ENCODE measurements at places on chromosomes 7 and 10. TPM values are rescaled to one million over a fixed set of nuclear protein-coding genes. Genes with fewer than 3 reads are reported as not detected.

Gene WNT2
- 0.41 TPM for total RNA-seq

Gene INSIG1
- total RNA-seq: 53.1 TPM

Gene AGMO
- total RNA-seq: not detected

Gene DNAJC30
- 10.3 TPM for total RNA-seq

Gene GRB10
- total RNA-seq: 164 TPM

Gene GNGT1
- total RNA-seq: not detected

Gene GPR37
- total RNA-seq: 7.1 TPM

Gene CALN1
- 1.4 TPM for total RNA-seq

Gene SEC31B
- total RNA-seq: 13.2 TPM

Gene SFTPA1
- total RNA-seq: not detected

Gene EPHB6
- total RNA-seq: 3.8 TPM

Gene MEIG1
- 0.80 TPM for total RNA-seq

Gene TMEM140
- total RNA-seq: not detected

Gene MMD2
- total RNA-seq: not detected

Gene GARIN1A
- total RNA-seq: 4.3 TPM

Gene PROSER2
- total RNA-seq: 5.7 TPM

Gene PRSS37
- not detected for total RNA-seq

Gene NAT16
- not detected for total RNA-seq

Gene CHST15
- 148 TPM for total RNA-seq

Gene PIK3CG
- total RNA-seq: 2.4 TPM

Gene EFCAB10
- total RNA-seq: 0.28 TPM

Gene AGAP4
- 30.4 TPM for total RNA-seq

Gene OR13A1
- not detected for total RNA-seq

Gene ELN
- 44.8 TPM for total RNA-seq

Gene METTL2B
- 26.9 TPM for total RNA-seq

Gene POLR1F
- total RNA-seq: 17.2 TPM

Gene PARD3
- 35.2 TPM for total RNA-seq

Gene GIMAP1
- total RNA-seq: 3.6 TPM

Gene HMX2
- not detected for total RNA-seq

Gene CPA4
- total RNA-seq: not detected

Gene MLXIPL
- total RNA-seq: 8.7 TPM

Gene PRSS2
- 2.0 TPM for total RNA-seq

Gene SNX10
- 13.8 TPM for total RNA-seq

Gene OPN1SW
- total RNA-seq: not detected

Gene PPP1R3A
- not detected for total RNA-seq

Gene SUFU
- total RNA-seq: 44.4 TPM

Data from endothelial cell (in vitro differentiated cells).